Activated CD8-positive, alpha-beta memory T cell treated with anti-CD3 and anti-CD28 coated beads, Interleukin-2, amount 50 U/mL, for 48 hours (primary cell): ENCODE measurements at places on chromosomes 13 and 19.

DNA sequence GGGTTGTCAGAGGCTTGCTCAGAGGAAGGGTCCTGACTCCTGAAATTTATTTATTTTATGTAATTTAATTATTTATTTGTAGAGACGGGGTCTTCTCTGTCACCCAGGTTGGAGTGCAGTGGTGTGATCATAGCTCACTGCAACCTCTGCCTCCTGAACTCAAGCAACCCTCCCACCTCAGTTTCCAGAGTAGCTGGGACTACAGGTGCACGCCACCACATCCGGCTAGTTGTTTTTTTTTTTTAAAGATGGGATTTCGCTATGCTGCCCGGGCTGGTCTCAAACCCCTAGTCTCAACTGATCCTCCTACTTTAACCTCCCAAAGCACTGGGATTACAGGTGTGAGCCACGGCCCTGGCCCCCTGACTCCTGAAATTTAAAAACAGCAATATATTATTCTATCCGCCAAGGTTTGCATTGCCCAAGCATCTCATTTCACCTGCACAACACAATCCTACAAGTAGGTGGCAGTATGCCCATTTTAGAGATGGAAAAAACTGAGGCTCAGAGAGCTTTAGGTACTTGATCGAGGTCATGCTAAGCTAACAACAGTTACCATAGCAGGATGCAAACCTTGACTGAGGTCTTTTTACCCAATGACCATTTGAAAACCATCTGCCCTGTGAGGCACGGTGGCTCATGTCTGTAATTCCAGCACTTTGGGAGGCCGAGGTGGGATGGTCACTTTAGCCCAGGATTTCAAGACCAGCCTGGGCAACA, 18.1 kb downstream of the ARHGEF18 start:
- no peak for DNase-seq

GRCh38 chr19:1985588-1986356, 29.7 kb downstream of the BTBD2 start:
- no peak for DNase-seq

DNA sequence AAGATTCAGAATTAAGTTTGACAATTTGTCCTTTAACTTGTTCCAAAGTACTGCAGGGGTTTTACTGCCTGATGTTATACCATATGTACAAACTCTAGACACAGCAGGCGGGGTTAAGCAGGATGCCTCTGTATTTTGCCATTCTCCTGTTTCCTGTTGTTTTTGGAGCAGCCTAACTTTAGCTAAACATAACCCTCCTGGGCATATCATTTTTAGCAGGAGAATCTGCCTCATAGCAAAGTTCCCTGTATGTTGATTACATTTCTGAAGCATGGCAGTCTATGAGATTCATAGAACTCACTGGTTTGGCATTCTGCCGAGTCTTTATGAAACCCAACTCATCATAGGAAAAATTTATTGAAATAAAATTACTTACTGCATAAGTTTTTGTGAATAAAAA, 5.2 kb downstream of the LHFPL6 start:
- DNase-seq = no peak

DNA sequence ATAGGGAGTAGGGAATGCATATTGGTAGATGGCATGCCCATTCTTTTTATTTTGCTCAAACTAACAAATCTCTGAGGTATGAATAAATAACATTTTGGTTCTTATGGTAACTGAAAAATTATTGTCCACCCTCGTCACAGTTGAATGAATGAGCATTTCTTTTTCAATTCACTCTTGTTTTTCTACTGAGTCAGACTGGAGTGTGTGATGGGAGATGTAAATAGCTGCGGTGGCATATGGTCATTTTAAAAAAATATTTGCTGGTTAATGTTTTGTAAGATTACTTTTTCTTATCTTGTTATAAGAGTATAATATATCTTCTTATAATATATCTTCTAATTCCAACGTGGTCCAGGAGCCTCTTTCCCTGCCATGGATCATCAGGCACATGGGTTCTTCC, 586.5 kb downstream of the SLITRK5 start:
- DNase-seq = no peak

- DNase-seq = no peak
Observed at GRCh38 chr13:27283906-27284493, 13.4 kb downstream of the RASL11A start.

- no peak for DNase-seq
Observed at GRCh38 chr19:10207026-10207425, 12.3 kb upstream of the DNMT1 start.
